ENCODE measurements at places on chromosomes 1 and 21.

GRCh38 chr1:167737169-167737568 lies 15.4 kb downstream of the MPZL1 start:
- DNase-seq: no peak

- DNase-seq: no peak
These were observed 35.2 kb downstream of the SPEN start for GRCh38 chr1:15882665-15883064.

DNA sequence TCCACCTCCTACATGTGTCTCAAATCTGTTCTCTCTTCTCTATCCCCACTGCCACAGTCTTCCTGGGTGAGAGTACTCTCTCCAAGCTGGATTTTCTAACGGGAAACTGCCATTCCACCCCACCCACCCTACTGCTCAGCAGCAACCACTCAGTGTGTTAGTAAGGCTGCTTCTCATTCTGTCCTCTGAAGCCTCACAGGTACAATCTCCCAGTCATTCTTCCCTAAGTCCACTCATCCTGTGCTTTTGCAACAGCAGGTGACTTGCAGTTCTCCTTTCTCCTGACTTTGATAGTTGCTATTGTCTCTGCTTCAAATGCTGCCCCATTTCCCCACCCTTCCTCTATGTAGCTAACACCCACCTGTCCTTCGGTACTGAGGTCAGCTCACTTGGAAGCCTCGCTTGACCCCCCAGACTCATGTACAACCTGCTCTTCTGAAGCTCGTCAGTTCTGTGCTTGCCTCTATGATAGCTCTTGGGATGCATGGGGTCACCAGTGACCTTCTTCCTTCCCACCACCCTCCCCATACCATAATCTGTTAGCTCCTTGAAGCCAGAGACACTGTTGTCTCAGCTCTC lies 188.9 kb downstream of the RRAGC start:
- DNase-seq: no peak

GRCh38 chr1:205950280-205950679 lies 7.0 kb upstream of the SLC26A9 start:
- DNase-seq: no peak

- no peak for DNase-seq
These were observed 3.1 kb upstream of the SH2D5 start for GRCh38 chr1:20735581-20736111.

- no peak for DNase-seq
These were observed 262.9 kb upstream of the PROX1 start for GRCh38 chr1:213724640-213725536.

DNA sequence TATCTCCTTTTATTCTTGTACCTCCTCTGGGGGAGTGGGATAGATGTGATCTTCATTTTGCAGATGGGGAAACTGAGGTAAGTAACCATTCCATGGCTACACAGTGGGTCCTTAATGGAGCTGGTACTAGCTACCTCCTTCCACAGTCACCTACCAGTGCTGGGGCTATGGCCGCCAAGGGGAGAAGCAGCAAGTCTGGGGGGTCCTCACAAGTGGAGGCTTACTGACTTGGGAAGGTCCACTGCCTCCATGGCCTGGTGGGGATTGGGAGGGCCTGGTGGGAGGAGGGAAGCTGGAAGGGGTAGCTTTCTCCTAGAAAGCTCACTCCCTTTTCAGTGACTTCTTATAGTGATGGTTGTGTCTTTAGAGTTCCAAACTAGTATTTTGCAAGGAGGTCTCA lies 5.9 kb upstream of the FOXO6 start:
- DNase-seq: no peak

DNA sequence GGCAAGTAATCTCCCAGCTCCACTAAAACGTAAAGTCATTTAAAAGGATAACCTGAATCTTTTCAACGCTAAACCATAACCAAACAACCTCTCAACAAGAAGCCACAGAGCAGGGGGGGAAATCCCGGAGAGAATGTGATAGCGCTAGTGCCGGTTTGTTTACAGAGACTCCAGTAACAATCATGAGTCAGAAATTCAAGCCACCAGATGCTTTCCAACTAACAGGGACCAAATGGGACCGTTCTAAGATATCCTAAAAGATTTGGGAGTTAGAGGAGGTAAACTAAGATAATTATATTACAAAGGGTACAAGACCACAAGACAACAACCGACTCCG lies 825 bp downstream of the DCAF8 start:
- DNase-seq: peak; percentile 37

DNA sequence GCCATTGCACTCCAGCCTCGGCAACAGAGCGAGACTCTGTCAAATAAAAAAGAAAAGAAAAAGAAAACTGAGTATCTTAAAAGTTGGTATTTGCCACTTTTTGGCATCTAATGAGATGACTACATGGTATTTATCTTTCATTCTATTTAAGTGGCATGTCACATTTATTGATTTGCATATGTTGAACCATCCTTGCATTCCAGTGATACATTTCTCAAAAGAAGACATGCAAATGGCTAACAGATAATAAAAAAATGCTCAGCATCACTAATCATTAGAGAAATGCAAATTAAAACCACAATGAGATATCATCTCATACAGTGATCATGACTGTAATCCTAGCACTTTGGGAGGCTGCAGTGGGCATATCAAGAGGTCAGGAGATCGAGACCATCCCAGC lies 28.1 kb downstream of the SFPQ start:
- no peak for DNase-seq

DNA sequence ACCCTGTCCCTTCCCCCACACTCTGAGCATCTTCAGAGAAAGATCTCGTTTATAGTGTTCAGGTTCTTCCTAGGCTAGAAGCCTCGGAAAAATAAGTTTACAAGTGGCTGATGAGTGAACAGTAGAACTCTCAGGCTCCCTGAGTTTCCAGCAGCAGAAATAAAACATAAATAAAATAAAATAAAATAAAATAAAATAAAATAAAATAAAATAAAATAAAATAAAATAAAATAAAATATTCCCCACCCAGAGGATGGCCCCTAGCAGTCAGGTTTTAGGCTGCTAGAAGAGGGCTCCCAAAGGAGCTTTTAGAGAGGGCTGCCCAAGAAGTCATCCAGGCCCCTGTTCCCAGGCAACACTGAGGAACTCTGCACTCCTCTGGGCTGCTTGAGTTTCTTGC lies 55.1 kb downstream of the KCNC4 start:
- DNase-seq: no peak

- no peak for DNase-seq
These were observed at the start of gene GIPC2 for GRCh38 chr1:78045926-78046778. Gene GIPC2, plus strand, starts transcription at chr1:78045966. Its CDS starts 129 bp downstream, at chr1:78046095.

DNA sequence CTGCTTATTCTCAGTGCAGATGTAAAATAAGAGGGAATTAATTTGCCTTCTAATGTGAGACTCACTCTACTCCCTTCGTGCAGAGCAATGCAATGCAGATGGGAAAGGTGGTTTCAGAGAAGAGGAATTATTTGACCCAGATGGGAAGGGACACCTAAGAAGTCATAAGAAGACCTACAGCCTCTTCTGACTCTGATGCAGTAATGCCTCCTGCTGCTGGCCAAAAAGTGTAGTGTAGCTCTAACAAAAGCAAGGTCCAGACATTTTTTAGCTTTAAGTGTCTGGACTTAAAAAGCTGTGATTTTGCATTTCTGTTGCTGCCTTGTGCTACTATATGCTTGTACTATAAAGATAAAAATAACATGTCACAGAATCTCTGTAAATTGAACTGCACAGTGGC lies 501.4 kb downstream of the TTLL7 start:
- no peak for DNase-seq

- DNase-seq: no peak
These were observed 498.2 kb downstream of the PLPP3 start for GRCh38 chr1:56081173-56081572.
